ENCODE measurements at places on chromosomes 6 and 20.

GRCh38 chr6:13787137-13787536 lies 27.2 kb downstream of the MCUR1 start:
- no peak for DNase-seq

- DNase-seq, result no peak
These were observed 126.9 kb downstream of the SYCP2 start for GRCh38 chr20:59806578-59806975.

DNA sequence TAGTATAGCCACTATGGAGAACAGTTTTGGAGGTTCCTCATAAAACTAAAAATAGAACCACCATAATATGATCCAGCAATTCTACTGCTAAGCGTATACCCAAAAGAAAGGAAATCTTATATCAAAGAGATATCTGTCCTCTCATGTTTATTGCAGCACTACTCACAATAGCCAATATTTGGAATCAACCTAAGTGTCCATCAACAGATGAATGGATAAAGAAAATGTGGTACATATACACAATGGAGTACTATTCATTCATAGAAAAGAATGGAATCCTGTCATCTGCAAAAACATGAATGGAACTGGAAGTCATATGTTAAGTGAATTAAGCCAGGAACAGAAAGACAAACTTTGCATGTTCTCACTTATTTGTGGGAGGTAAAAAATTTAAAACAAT lies 5.7 kb upstream of the CD2AP start:
- DNase-seq, result no peak

GRCh38 chr6:33628401-33628964 lies 7.4 kb downstream of the ITPR3 start:
- no peak for DNase-seq

DNA sequence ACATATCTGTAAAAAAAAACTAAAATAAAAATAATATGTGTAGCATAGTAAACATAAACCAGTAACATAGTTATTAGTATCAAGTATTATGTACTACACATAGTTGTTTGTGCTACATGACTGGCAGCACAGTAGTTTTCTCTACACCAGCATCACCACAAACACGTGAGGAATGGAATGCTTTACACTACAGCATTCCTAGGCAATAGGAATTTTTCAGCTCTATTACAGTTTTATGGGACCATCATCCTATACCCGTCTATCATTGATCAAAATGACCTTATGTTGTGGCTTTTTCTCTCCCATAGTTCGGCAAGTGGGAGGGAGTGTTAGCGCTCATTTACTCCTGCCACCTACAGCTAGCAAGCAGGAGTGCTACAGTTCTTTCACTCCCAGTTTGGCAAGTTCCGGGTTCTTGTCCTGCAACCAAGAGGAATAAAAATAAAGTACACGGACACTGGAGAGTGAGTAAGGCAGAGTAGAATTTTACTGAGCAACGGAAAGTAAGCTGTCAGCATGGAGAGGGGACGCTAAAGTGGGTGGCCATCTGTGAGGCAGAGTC lies 196.8 kb upstream of the HSF2 start:
- DNase-seq, result no peak

- no peak for DNase-seq
These were observed 11.2 kb upstream of the CDK19 start for GRCh38 chr6:110826236-110827129.

DNA sequence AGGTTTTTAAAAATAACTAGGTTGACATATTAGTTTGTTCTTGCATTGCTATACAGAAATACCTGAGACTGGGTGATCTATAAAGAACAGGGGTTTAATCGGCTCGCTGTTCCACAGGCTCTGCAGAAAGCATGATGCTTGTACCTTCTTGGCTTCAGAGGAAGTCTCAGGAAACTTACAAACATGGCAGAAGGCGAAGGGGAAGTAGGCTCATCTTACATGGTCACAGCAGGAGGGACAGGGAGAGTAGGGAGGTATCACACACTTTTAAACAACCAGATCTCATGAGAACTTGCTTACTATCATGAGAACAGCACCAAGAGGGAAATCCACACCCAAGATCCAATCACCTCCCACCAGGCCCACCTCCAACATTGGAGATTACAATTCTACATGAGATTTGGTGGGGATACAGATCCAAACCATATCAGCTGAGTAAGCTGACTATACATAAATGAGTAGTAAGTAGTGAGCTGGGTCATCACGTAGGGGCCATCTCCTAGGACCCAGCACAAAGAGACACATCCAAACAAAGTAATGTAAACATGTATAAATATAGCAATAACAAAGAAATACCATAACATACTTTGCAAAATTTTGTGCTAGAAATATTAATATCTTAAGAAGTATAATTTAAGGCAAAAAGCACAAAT lies 31.4 kb upstream of the SIRPG start:
- DNase-seq, result no peak

DNA sequence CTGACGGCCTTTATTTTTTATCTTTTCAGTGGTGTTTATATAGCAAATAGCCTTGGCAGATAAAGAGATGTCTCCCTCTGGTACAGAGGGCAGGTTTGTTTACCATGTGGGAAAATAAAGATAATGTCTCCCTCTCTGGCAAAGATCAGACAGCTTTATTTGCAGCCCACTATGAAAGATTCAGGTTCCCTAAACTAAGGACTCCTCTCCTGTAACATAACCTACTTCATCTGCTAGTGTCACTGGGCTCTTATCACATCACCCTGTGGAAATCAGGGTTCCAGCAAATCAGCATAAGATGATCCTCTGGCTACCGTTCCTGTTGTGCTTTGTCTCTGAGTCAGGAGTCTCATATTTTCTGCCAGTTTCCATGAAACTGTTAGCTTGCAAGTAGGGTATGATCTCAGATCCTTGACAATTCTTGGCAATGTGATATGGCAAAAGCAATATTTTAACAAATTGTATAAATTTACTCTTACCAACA lies 3.1 kb downstream of the FBXL4 start:
- no peak for DNase-seq

DNA sequence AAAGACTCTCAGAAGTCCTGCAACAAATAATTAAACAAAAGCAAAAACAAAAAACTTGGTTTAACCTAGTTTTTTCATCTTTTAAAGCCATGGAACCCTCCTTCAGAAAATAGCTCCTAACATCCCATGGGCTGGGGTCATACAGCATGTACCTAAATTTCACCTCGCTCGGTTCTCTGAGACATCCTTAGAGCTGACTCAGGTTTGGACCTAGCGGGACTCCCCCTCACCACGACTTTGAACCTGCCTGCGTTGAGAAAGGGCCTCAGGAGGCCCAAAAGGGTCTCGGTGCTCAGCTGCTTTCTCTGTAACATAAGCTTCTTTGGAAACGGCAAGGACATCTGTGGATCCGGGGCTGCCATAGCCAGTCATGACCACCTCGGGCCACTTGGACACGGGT lies 112.8 kb downstream of the NFATC2 start:
- no peak for DNase-seq

GRCh38 chr6:170455335-170455979 lies 97.7 kb downstream of the PSMB1 start:
- no peak for DNase-seq

DNA sequence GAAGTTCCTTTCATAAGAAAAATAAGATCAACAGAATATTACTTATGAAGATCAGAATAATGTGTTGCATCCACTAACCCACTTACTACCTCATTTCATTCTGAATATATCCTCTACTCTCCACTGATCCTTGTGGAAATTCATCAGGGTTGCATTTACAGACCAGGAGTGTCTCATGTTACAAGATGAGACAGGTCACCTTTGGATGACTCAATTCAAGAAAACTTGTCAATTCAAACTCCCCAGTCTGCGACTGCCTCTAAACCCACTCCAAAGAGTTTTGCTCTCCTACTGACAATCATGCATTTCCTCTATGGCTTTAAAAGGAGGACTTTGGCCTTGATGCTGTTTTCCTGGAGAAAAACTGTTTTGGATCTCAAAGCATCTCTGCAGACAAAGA lies 68.4 kb downstream of the ID4 start:
- no peak for DNase-seq

GRCh38 chr6:23179994-23180393 lies 610.6 kb downstream of the HDGFL1 start:
- DNase-seq, result no peak

- DNase-seq, result no peak
These were observed 66.0 kb upstream of the STX16 start for GRCh38 chr20:58584881-58585752.

GRCh38 chr6:56953597-56954402 lies 1.1 kb upstream of the BEND6 start:
- DNase-seq, result peak; percentile 2

- no peak for DNase-seq
These were observed 8.7 kb downstream of the CDS2 start for GRCh38 chr20:5135363-5136012.

DNA sequence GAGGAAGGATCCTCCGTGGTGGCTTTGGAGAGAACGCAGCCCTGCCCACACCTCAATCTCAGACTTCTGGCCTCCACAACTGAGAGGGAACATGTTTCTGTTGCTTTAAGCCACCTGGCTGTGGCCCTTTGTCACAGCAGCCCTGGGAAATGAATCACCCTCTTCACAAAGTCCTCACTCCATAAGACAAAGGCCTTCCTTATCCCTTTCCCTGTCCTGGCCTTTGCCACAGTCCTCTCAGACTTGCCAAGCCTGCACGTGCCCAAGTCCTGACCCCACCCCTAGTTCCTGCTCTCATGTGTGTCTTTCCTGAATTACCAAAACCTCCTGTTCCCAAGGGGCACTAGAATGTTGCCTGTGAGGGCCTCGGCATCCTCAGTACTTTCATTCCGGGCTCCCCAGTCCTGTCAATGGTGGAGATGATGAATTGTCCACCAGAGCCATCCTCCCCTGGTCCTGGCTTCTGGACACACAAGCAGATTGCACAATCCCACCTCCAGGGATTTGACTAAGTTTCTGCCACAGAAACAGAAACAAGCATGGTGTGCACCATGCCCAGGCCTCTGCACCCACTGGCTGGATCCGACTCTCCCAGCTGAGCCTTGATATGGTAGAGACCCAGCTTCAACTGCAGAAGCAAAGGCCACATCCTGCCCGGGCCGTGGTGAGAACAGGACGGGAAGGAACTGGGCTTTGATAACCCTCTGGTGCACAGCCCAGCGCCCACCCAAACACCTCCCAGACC lies 232.6 kb upstream of the PDE10A start:
- DNase-seq, result no peak

GRCh38 chr20:12112089-12112474 lies 194.4 kb downstream of the BTBD3 start:
- no peak for DNase-seq

- no peak for DNase-seq
These were observed 110.7 kb upstream of the ADGRF1 start for GRCh38 chr6:47152666-47153403.

DNA sequence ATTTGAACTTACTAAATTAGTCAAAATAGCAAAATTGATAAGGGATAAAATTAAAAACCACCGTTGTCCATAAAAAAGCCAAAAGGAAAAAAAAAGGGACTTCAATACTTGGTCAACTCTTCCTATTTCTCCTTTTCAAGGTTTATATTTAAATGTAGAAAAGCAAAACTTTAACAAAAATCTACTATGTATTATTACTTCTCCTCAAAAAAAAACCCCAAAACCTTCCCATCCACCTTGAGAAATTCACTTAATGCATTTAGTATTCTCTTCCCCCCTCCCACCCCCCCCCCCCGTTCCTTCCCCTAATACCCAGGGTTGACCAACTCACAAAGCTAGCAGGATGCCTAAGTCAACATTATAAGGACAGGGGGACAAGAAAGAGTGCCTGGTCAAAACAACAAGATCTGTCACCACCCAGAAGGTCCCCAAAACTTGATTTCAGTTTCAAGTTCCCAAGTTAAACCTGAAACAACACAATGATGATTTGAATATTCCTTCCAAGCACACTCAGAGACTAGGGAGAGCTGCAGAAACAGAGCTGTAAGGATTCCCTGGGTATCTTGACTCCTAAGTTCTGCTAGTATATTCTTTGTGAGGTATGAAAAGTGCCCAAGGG lies 14.6 kb downstream of the GMDS start:
- no peak for DNase-seq

- DNase-seq, result no peak
These were observed 79.6 kb downstream of the CDK19 start for GRCh38 chr6:110735666-110736065.

DNA sequence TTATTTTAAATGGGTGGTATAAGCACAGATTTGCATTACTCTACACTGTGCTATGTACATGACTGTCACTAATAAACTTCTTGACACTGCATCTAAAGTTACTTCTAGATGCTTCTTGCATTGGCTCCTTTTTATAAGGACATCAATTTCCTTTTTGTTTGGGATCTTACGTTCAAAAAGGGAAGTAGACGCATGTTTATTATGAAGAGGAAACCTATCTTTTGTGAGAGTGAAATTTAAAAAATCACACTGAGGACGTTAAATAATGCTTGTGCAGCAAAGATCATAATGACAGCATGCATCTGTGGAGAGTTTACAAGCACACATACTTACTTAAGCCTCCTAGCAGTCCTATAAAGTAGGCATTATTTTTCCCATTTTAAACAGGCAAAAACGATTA lies 479.5 kb downstream of the CD83 start:
- DNase-seq, result no peak

DNA sequence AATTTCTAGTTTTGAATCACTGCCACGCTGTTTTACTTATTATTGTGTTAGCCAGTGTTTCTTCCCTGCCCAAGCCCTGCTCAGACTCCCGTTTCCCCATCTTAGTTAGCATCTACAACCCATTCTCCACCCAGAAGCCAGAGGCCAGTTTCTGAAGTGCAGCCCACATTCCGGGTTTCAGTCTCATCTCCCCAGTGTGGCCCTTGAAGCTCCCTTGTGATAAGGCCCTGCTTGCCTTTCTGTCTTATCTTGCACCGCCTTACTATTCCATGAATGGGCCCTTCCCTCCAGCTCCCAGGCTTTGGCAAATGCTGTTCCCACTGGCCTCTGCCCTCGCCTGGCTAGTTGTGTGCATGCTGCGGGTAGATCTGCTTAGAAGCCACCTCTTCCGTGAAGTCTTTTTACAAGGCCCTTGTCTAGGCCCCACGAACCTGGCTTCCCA lies 41.1 kb downstream of the TOX2 start:
- DNase-seq, result no peak

DNA sequence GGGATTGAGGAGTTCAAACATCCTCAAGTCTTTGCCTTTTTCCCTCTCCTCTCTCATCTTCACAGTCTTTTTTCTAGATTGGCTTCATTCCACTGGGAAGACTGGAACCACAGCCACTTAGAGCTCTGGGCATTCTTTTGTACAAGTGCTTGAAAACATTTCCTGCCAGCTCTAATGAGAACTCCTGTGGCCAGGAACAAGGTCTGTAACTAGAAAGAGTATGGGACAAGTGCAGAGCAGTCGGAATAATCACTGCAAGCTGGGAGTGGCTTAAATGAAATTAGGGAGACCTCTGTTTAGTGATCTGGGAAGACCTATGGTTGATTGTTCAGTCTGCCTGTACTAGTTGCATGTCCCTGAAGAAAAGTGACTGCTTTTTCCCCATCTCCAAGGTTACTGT lies 41.0 kb upstream of the SMIM8 start:
- no peak for DNase-seq

DNA sequence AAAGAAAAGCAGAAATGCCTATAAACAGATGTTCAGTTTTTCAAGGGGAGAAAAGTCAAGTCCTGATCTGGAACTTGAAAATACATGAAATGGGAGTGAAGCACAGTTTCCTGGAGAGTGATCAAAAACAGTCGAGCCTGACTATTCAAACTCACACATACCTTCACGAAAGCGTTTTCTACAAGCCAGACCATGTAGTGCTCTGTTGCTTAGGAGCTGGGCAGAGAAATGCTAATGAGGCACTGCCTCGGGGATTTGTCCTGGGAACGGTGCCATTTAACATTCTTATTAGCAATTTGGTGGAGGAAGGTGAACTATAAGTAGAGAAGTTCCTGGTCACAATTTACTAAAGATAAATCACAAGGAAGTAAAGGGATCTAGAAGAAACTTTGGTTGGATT lies 5.9 kb downstream of the NHSL1 start:
- DNase-seq, result no peak
